ENCODE measurements at places on chromosomes 4 and X.

- no peak for DNase-seq
Observed at GRCh38 chr4:71648448-71648847, 135.4 kb downstream of the GC start.

- no peak for DNase-seq
Observed at GRCh38 chrX:54695231-54695630, 102.8 kb downstream of the ITIH6 start.

DNA sequence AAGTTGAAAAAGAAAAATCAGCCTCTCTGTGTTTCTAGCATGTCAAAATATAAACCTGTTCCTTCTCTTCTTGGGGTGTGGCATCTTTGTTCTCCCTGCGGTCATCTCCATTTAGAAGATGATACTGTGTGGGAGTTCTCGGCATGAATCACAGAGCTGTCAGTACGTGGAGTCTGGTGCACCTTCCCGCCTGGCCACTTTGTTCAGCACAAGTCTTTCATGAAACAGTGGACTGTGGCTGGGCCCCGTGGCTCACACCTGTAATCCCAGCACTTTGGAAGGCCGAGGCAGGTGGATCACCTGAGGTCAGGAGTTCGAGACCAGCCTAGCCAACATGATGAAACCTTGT lies 166.5 kb downstream of the MAML3 start:
- DNase-seq: no peak

- DNase-seq: no peak
Observed at GRCh38 chrX:68307769-68308168, 125.5 kb downstream of the OPHN1 start.

DNA sequence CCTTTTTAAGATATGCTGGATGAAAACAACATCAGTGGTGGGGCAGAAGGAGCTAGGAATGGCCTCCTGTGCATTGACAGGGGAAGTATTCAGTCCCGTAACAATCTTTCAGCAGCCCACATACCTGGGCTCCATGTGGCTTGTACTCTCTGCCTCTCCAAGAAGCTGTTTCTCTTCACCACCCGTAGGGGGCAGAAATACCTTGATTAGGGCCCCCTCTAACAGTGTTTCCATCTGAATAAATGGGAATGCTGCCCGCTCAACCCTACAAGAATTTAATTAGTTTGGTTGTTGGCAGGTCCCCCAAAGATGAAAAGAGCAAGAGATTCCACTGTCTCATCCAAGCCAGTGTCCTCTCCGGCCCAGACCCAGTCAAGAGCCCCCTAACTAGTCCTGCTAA lies 155.2 kb downstream of the SMIM20 start:
- no peak for DNase-seq

GRCh38 chrX:3962511-3963311 lies 249.3 kb upstream of the PRKX start:
- DNase-seq: no peak

Data from stimulated activated CD4-positive, alpha-beta T cell treated with anti-CD3 and anti-CD28 coated beads, Interleukin-15, amount 100 ng/mL, for 1 hour (primary cell).